ENCODE measurements at places on chromosomes 6 and 20. TPM values are rescaled to one million over a fixed set of nuclear protein-coding genes. Genes with fewer than 3 reads are reported as not detected.
A peak's percentile ranks its signal among the peaks of the same experiment; 100 is the strongest.

GRCh38 chr20:3106658-3107463 lies 22.3 kb upstream of the AVP start:
- no peak for DNase-seq

The ALDH5A1 gene
- polyA plus RNA-seq = 7.1 TPM

- peak; percentile 34 for DNase-seq
Observed at GRCh38 chr6:4581468-4582385, 194.5 kb upstream of the CDYL start.

GRCh38 chr6:75991941-75992340 lies 80.5 kb downstream of the IMPG1 start:
- no peak for DNase-seq

The CGA gene
- polyA plus RNA-seq = not detected

DNA sequence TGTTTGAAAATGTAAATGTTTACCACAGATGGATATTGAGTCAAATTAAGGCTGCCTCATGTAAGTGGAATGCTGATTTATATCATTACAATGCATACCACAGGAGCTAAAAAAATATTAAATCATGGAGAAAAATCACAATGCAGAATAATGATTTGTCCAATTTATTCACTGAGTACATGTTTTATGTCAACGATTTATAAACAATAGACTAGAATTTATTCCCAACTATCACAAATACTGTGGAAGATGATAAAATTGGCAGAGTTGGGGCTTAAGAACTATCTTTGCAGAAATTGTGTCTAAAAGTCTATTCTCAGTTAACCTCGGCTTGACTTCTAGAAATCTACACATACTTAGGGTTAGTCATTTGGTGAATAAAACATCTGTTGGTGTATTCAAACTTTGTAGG lies 472.1 kb upstream of the MARCKS start:
- no peak for DNase-seq

GRCh38 chr20:63636752-63637628 lies 10.1 kb upstream of the GMEB2 start:
- no peak for DNase-seq

DNA sequence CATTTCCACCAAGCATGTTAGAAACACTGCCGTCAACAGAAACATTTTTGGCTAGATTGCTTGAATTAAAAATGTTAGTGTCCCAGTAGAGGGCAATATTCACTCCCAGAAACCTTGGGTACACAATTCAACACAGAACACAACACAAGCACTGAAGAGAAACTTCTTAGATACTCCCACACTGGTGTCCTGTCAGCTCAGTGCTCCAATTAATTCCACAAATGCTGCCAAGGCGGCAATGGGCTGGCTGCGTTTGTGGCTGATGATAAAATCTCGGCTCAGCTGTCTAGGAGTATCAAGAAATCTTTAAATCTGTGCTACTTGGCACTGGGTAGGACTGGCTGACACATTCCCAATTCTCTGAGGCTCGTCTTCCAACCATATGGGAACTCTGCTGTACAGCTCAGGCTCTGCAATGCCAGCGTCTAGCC lies 39.3 kb downstream of the BEND3 start:
- DNase-seq = no peak

DNA sequence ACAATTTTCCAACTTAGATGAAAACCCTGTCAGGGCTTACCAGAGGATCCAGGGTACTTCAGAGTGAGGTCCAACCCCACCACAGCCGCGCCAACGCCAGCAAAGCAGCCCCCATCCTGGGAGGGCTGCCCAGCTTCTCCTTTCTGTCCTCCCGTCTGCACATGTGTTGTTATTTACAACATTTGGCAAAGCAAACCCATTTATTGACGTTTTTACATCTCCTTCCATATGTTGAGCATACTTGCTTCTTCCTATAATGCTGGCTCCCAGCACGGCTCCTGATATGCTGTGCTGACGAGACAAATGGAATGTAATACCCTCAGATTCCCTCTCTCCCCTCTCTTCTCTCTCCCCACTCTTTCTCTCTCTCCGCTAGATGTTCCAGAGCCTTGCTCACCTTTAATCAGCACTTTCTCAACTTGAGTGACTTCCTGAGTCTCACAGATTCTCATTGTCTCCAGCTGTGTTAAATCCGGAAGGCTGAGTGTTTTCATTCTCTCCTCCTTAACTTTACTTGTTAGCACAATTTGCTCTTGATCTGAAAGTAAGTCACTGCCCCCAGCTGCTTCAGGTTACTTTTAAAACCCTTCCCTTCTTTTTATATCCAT lies 22.7 kb downstream of the RCAN2 start:
- no peak for DNase-seq

- peak; percentile 19 for DNase-seq
Observed at GRCh38 chr20:19552221-19553180, 205.6 kb upstream of the RIN2 start.

The PPIL6 gene
- 2.0 TPM for polyA plus RNA-seq

- DNase-seq = no peak
Observed at GRCh38 chr6:25606151-25606550, 45.9 kb upstream of the SCGN start.

The CST5 gene
- polyA plus RNA-seq = not detected

- DNase-seq = peak; percentile 20
Observed at GRCh38 chr6:111657146-111657545, 51.5 kb upstream of the TRAF3IP2 start.

DNA sequence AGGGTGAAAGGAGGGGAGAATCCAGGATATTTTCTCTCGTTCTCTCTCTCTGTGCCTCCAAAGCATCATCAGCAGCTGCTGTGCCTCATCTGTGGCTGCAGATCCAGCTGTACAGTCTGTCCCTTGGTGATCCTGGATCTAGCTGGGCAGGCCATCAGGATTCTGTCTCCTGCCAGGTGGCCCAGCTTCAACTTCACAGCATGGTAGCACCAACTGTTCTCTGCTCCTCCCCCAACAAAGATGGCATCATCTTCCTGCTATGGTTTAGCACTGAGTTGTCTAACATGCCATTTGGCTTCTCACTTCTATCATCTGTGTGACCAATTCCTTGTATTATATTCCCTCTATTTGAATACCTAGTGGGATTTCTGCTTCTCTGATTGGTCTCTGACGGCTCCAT lies 28.6 kb upstream of the ARFGEF2 start:
- DNase-seq = no peak

DNA sequence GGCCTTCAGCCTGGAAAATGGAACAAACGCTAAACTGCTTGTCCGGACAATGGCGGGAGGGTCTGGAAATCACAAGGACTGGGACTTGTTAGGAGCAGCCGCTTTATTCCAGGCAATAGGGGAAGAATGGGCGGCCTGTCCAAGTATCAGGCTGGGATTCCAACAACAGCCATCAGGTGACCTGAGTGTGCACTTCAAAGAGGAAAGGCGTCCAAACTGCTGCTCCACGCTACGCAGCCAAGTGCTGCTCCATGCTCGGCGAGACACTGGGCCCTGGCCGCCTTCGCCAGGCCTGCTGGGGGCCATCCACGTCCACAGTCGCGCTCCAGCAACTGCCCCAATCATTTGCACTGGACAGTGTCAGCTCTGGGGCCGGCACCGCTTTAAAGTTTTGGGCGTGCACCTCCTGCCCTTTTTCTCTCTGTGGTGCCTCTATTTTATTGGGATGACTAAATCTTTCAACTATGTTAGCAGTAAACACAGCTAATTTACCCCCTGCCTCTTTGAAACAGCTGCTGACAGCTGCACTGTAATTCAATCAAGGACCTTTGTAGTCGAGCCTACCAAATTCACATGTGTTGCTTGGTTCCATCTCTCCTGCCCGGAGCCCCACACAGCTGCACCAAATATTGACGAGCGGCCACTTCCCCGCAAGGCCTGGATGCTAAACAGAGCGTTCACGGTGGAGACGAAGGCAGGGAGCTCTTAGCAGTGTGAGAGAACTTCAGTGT lies 98.3 kb downstream of the BMP7 start:
- no peak for DNase-seq

GRCh38 chr6:25564943-25565342 lies 87.1 kb upstream of the SCGN start:
- DNase-seq = no peak

DNA sequence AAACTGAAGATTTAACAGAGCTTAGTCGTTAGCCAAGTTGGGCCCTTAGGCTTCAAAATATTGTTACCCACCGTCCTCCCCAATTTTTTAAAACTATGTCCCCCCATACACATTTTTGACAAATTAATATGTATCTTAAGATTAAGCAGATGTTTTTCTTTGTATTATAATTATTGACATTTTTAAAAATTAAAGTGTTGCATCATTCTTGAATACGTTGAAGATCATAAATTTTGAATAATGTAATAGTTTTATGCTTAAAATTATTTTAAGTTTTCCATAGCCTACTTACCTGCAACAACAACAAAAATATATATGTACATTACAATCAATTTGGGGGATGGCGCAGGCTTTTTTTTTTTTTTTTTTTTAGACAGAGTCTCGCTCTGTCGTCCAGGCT lies 8.2 kb upstream of the PRSS16 start:
- DNase-seq = no peak

The CPNE5 gene
- 0.03 TPM for polyA plus RNA-seq

The C6orf52 gene
- polyA plus RNA-seq = 1.4 TPM

DNA sequence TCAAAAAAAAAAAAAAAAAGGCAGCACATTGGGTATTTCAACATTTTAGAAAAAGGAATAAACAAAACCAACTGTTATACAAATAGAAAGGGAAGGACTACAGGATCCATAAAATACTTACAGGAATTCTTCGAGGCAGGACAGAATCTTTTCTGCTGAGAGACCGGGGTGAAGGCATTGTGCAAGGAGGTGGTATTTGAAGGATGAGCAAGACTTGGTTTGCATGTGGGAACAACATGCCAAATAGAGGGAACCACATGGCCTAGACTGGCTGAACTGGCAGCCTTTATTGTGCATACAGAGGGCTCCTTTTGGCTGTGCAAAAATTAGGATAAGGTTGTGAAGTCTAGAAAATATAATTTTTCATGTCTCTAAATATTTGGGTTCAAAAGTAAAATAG lies 62.9 kb downstream of the SCAND1 start:
- DNase-seq = no peak

The FAM209B gene
- 0.46 TPM for polyA plus RNA-seq

DNA sequence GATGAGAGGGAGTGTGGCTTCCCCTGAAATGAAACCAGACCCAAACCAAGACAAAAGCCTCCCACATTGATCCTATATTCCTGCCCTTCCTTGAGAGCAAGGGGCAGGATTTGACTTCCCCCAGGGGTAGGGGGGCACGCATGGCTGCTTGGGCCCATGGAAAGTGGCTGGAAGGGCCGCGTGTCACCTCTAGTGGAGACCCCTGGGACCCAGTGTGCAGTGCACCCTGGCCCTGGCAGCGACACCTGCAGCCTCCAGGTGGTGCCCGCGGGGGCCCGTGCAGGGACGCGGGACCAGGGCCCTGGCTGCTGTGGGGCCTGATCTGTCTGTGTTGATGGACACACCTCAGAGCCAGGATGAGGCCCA lies 18.0 kb upstream of the SLCO4A1 start:
- no peak for DNase-seq

GRCh38 chr6:17703256-17703694 lies 3.5 kb downstream of the NUP153 start:
- DNase-seq = no peak

- no peak for DNase-seq
Observed at GRCh38 chr20:17343656-17344452, 117.0 kb downstream of the PCSK2 start.

Data from A549 (cell line).